ENCODE measurements at places on chromosomes 6 and 20.

DNA sequence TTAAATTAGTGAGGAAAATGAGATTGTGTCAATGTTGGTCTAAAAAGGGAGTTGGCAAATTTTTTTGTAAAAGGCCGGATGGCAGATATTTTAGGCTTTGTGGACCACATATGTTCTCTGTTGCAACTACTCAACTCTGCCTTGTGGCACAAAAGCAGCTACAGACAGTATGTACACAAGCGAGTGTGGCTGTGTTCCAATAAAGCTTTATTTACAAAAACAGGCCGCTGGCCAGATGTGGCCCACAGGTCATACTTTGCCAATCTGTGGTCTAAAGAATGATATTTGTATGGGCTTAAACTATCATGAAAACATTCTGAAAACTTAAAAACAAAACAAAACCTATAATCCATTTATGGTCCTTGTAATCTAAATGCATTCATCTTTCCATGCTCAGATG is 228.3 kb downstream of the CLIC5 start:
- DNase-seq = no peak

GRCh38 chr6:116482780-116483179 is 21.6 kb downstream of the CALHM6 start:
- DNase-seq = no peak

DNA sequence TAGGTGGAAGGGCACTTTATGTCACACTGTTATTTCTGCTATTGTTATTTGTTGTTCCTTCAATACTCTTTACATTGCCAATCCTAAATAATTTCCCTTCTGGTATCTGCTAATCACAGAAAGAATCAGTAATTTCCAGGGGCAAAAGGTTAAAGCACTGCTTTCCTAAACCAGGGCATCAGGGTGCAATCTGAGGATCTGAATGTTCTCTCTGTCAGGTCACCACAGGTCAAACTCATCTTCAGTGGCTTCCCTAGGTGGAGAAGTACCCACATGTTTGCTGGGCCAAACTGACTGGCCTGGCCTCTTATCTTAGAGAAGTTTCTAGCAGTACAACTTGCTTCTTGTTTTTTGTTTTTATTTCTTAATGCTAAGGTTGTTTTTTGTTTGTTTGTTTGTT is 118.7 kb downstream of the OPRM1 start:
- no peak for DNase-seq

- no peak for DNase-seq
These were observed 35.0 kb downstream of the RANBP9 start for GRCh38 chr6:13676551-13677156.

DNA sequence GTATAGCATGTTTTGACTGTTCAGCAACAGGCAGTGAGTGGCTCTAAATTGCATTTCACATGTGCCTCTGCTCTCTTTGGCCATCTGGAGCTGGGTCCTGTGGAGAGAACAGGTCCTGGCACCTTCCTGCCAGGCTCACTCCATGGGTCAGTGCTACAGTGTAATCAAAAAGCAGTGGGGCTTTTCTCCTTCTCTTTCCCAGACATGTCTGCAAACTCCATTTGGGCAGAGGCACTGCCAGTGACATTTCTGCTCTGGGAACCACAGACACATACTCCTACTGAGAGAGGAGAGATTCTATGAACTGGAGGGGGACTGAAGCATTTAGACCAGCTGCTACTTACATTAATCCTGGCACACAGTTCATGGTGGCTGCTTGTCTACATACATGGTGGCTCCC is 68.3 kb upstream of the TRAF3IP2 start:
- DNase-seq = no peak

DNA sequence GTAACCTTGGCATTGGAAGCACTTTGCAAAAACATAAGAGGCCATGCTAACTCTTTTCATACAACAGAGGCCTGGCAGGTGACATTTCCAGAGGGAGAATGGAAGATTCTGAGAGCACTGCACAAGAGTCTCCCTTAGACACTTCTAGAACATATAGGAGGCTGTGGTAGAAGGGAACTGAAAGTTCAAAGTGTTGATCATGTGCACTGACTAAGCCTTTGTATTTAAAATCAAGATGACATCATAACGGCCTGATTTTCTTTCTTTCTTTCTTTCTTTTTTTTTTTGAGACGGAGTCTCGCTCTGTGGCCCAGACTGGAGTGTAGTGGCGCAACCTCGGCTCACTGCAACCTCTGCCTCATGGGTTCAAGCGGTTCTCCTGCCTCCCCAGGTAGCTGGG is 26.8 kb upstream of the DNAAF9 start:
- no peak for DNase-seq

GRCh38 chr6:161804838-161805237 is 531.0 kb upstream of the AGPAT4 start:
- DNase-seq = no peak

DNA sequence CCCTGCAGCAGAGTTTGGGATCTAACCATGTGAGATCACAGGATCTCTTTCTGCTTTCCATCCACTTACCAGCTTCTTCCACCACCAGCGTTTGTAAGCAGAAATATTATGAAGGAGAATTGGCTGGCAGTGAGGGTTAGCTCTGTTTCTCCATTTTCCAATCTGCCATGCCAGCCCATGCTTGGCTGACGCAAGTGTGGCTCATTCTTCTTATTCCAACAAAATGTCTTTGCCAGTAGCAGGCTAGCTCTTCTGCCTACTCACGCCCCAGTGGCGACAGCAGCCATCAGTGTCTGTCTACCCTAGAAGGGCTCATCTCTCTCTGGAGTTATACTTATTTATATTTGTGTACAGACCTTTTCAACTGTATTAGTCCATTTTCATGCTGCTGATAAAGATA is 286.2 kb downstream of the FARS2 start:
- DNase-seq = no peak

GRCh38 chr6:87099472-87099871 is 4.6 kb upstream of the CGA start:
- no peak for DNase-seq

GRCh38 chr6:16854986-16855385 is 93.7 kb upstream of the ATXN1 start:
- no peak for DNase-seq

DNA sequence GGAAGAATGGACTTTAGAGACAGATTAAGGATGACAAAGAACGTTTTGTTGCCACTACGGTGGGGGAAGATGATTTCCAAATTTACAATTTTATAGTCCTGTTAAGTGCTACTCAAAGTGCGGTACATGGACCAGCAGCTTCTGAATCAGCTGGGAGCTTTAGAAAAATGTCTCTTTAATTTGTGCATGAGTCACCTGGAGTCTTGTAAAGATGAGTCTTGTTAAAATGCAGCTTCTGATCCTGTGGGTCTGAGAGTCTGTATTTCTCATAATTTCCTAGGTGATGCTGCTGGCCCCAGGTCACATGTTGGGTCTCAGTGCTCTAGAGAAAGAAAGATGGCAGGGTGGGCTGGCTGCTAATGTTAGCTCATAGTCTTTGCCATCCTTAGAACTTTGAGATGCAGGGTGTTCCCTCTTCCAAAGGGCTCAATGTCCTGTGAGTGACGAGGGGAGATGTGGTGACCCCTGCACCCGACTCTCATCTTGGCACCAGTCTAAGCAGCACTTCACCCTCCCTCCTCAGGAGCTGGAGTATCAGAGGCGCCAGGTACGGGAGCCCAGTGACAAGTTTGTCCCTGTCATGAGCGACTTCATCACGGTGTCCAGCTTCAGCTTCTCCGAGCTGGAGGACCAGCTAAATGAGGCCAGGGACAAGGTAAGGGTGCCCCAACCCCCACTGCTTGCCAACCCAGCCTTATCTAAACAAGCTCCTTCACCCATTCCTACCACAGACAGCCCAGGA is 34.5 kb downstream of the MOCS1 start:
- DNase-seq = no peak

GRCh38 chr6:119205911-119206618 is 127.6 kb upstream of the FAM184A start:
- DNase-seq = no peak

DNA sequence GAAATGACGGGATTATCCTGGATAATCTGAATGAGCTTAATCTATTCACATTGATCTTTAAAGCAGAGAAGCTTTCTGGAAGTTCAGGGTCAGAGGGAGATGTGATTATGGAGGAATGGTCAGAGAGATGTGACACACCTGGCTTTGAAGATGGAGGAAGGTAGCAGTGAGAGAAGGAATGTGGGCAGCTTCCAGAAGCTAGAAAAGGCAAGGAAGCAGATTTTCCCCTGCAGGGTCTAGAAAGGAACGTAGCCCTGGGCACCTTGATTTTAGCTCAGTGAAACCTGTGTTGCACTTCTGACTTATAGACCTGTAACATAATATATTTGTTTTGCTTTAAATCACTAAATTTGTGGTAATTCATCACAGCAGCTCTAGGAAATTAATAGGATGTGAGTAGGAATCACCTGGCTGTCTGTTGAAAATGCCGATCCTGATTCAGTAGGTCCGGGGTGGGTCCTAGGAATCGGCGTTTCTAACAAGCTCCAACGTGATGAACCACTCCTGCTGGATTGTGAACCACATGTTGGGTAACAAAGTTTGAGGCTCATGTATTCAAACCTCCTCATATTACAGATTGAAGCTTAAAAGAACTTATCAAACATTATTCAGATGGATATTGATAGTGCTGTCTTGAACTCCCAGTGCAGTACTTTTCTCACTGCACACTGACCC is 157.0 kb downstream of the GJA1 start:
- DNase-seq = no peak

- DNase-seq = no peak
These were observed 6.9 kb downstream of the COL19A1 start for GRCh38 chr6:69873291-69873690.

DNA sequence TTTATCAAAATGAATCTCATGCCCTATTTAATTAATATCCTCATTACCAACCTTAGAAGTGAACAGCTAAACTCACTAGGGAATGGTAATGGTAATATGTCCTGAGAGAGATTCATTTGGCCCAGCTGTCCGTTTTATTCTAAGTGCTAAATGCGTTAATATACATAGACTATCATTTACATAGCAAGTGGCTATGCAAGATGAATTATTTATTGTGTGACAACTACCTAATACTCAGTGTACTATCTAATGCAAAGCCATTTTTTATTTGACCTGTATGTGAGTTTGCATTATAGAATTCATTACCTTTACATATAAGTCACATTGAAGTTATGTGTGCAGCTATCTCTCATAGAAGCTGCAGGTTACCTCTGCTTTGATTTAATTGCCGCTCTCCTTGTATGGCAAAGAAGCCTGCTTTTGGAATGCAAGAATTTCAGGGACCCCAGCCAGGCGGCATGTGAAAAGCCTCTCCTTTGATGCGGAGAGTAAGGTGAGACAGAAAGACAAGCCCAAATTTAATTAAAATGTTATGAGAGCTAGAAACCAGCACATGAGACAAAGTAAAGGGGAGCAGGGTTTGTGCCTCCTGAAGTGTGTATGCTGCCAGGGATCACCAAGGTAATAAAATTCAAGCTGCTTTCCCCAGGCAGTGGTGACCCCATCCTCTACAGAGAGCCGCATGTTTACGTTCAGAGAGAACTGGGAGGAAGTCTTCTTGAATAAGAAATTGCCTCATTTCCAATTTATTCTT is 693.0 kb upstream of the MAP3K7 start:
- DNase-seq = no peak

DNA sequence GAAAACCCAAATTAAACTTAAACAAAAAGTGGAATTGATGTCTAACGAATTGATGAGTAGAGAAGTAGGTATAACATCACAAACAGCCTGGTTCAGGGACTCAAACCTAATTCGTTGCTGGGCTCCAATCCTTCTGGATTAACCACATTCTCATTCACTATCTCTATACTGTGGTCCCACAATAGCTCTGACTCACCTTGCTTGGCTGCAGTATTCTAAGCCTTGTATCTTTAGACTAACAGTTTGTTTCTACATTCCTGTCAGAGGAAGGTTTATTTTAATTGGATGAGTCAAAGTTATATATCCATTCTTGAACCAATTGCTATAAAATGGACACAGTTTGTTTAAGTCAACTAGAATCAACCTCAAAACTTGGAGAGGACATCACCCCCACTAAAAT is 530.5 kb upstream of the PTCHD4 start:
- no peak for DNase-seq

GRCh38 chr6:42406306-42407280 is 45.1 kb downstream of the TRERF1 start:
- DNase-seq = no peak

- no peak for DNase-seq
These were observed 33.7 kb upstream of the TENT5A start for GRCh38 chr6:81786150-81786549.

DNA sequence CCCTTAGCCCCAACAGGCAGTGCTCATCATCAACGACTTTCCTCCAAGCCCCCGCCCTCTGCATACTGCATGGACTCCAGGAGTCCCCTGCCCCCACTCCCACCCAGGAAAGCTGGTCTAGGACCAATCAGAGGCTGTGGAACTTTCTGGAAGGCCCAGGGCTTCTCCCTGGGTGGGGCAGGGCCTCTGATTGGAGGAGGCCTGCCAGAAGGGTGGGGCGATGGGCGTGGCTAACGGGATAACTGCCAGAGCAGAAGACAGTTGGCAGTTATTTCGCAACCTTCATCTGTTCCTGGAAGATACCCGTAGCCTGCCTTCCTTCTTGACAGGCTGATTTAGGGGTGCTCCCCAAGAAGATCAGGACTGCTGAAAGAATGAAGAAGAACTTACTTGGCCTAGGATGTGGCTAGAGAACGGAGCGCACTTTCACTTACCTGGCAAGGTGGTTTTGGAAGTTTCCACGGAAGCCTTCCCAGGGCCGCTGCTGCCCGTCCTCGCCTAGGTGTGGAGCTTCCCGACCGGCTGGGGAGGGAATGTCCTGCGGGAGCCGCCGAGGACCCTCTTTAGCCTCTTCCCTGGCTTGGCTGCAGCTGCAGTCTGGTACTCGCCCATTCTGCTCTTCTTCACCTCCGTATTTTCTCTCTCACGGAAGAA is 209.0 kb downstream of the LRFN2 start:
- DNase-seq = no peak

GRCh38 chr6:111995404-111995803 is 58.5 kb upstream of the CCN6 start:
- DNase-seq = no peak

- DNase-seq = no peak
These were observed 88.2 kb downstream of the SAMD3 start for GRCh38 chr6:130134582-130134981.

DNA sequence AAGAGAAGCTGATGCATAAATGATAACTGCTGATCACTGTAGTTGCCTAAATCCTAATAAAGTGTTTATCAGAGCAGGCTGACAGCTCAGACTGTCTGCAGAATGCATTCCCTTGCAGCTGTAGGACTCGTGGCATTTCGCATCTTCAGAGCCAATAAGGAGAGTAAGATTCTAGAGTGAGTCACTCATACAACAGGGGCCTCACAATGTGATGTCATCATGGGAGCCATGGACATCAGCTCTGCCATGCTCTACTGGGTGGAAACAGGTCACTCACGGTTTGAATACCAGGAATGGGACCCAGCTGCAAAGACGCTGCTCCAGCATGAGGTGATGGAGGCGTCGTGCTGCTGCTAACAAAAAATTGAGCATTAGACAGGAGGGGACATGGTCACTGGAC is 7.4 kb downstream of the FAM209B start:
- DNase-seq = no peak

Measured in stimulated activated CD4-positive, alpha-beta T cell treated with anti-CD3 and anti-CD28 coated beads, Interleukin-2, amount 100 ng/mL, for 48 hours (primary cell).